Activated CD4-positive, alpha-beta T cell treated with anti-CD3 and anti-CD28 coated beads for 1 hour (primary cell): ENCODE measurements at places on chromosomes 5 and 9.

GRCh38 chr5:168327019-168327421 lies 35.6 kb downstream of the WWC1 start:
- DNase-seq: no peak

DNA sequence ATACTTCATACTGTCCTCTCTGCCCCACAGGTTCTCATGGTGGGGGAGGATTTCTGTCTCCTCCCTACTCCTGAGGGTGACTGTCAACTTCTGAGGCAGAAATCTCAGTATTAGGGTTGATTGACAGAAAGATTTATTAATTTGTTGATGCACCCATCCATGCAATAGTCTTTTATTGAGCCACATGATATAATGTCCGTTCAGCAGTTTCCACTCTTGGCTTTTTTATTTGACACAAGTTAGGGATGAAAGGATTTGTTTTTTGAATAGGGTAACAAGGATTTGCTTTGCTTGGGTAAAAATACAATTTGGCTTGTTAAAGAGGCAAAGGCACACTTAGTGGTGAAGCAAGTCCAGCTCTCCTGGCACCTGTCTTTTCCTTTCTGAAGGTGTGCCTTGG lies 125.0 kb downstream of the ADAMTSL1 start:
- DNase-seq: no peak

DNA sequence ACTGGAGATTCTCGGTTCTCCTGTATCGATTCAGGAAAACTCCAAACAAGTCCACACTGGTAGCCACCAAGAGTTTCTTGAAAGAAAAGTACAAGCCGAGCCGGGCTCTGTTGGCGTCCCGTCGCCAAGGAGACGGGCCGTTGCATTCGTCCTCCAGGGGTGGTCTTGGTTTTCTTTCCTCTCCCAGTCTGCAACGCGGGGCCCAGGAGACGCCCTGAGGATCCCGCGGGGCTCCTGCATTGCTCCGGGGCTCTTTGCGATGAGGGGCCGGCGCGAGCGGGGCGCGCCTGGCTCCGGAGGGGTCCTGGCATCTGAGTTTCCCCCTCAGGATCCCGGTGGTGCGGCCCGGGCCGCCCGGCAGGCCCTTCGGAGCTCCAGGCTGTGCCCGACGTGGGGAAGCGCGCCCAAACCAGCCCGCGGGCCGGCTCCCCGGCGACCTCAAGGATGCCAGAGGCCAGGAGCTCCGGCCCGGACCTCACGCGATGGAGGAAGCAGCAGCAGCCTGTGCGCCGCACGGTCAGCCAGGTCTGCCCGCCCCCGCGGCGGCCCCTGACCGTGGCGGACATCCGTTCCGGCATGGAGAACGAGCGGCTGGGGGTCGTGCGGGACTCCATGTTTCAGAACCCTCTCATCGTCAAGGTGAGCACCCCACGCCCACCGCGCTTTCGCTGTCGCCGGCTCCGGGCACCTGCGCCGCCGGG lies at the start of gene CFAP77:
CFAP77 (plus strand) TSS at position 384 of the 701 bp plus-strand sequence; CDS start at position 445, 61 bp downstream.
- peak; percentile 17 for DNase-seq

GRCh38 chr5:31967461-31967860 lies 206.7 kb downstream of the GOLPH3 start:
- DNase-seq: no peak

DNA sequence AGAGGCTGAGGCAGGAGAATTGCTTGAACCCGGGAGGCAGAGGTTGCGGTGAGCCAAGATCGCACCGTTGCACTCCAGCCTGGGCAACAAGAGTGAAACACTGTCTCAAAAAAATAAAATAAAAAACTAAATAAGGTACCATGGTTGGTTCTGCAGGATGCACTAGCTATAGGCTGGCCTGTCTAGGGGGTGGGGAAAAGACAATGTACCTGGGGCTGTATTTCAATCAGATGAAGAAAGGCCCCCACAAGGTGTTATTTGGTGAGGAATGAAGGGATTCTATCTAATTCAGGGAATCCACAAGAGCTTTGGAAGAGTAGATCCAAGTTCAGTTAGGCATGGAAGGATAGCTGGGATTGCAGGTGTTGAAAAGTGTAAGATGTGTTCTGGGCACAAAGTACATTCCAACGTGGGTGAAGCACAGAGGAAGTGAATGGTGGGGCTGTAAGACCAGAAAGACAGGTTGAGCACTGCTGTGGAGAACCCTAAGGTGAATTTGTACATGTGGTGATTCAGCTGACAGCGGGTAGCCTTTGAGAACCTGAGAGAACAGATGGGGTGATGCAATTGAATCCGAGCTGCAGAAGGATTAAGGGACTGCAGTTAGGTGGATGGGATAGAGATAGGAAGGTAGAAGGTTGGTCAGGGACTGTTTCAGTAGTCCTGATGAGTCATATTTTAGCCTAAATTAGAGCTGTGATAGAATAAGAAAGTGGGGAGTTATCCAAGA lies 71.8 kb downstream of the CAST start:
- DNase-seq: no peak

DNA sequence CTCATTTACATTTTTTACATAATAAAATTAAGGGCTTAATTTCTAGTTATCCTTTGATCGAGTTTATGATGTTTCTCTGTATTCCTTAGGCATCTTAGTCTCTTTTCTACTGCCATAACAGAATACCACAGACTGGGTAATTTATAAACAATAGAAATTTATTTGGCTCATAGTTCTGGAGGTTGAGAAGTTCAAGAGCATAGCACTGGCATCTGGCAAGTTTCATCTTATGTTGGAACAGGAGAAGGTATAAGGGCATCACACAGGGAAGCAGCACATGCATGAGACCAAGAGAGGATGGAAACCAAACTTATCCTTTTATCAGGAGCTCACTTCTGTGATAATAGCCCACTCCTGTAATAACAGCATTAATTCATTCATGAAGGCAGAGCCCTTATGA lies 284.9 kb upstream of the COX7C start:
- no peak for DNase-seq

GRCh38 chr5:125446986-125447385 lies 700.5 kb upstream of the ZNF608 start:
- no peak for DNase-seq

DNA sequence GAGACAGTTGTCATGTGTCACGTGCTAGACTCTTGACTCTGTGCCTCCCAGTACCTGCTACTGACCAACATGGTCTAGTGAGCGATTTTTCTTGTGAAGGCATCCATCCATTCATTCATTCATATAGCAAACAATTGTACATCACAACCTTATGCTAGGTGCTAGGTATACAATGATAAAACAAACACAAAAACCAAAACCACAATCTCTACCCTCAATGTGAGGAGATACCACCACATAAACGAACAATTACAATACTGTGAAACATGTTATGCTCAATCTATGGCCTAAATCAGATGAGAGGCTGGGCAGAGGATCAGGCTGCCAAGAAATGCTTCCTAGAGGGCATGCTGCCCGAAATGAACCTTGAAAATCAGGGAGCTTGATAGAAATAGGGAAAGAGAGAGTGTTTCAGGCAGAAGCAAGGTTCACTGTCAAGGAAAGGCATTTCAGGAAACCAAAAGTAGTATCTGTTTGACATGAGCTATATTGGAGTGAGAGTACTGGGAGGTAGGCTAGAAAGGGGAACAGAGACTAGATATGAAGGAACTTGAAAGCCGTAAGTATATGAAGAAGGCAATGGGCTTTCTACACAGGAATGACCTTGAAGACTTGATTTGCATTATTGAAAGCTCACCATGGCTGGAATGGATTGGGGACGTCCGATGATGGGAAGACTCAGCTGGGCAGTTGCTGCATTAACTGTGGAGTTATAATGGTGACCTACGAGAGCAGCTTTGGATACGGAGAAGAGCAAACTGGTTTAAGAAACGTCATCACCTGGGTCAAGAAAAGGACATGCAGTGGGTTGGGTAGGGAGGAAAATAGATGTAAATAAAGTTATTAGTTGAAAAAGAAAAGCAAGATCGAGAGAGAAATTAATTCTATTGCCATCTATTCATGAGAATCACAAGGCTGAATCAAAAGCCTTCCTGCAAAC lies 90.1 kb downstream of the THBS4 start:
- no peak for DNase-seq

DNA sequence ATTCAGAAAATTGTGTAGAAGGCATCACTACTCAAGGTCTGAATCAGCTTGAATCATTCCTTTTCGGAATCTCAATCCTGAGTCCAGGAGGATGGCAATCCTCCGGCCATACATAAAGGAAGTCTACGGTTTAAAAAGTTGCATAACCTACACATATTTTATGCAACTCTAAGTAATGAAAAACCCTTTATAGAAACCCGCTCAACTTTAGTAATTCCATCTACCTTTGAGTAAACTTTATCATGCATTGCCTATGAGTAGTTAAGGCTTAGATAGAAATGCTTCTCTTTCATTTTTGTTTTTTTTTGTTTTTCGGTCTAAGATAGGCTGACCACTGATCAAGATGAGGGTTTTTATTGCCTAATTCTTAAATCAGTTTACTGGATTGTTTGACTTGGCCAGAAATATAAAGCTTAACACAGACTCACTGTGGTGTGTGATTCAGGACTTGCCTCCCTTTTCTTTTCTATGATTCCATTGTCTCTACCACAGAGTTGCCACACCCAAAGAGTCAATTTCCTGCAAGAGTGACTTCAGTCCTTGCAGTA lies 85.0 kb downstream of the LURAP1L start:
- DNase-seq: no peak

- no peak for DNase-seq
Observed at GRCh38 chr5:132259069-132259851, 1.8 kb downstream of the PDLIM4 start.

DNA sequence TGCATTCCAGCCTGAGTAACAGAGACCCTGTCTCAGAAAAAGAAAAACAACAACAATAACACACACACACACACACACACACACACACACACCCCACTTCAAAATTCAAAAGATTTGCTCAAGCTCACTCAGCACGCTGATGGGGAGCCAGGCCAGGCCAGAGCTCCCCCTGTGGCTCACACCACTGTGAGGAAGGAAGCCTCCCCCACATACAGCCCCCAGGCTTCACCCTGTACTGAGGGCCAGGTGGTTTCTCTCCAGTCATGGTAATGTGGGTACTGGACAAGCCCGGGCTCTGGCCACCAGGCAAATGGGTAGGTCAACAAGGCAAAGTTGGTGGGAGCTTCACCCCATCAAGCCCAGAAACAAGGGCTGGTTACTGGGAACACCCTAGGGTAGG lies 19.0 kb downstream of the ATOX1 start:
- DNase-seq: no peak

DNA sequence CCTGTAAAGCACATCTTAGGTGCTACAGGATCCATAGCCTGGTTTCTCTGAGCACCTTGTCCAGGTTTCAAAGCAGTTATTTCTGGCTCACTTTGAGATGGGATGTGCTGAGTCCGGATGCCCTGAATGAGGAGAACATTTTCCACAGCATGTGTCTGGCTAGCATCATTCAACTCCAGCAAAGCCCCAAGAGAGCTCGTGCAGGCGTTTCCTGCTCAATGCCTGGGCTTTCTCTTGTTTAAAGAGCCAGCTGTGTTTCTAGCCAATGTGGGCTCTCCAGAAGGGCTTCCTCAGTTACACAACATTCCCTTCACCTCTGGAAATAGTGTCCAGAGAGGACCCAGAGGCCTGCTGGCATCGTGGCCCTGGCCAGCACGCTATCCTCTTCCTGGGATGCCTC lies 411.7 kb downstream of the DMAC1 start:
- DNase-seq: no peak

- DNase-seq: no peak
Observed at GRCh38 chr9:127545196-127546124, 66.6 kb upstream of the STXBP1 start.

- no peak for DNase-seq
Observed at GRCh38 chr9:95090871-95091577, 226.5 kb downstream of the FANCC start.

DNA sequence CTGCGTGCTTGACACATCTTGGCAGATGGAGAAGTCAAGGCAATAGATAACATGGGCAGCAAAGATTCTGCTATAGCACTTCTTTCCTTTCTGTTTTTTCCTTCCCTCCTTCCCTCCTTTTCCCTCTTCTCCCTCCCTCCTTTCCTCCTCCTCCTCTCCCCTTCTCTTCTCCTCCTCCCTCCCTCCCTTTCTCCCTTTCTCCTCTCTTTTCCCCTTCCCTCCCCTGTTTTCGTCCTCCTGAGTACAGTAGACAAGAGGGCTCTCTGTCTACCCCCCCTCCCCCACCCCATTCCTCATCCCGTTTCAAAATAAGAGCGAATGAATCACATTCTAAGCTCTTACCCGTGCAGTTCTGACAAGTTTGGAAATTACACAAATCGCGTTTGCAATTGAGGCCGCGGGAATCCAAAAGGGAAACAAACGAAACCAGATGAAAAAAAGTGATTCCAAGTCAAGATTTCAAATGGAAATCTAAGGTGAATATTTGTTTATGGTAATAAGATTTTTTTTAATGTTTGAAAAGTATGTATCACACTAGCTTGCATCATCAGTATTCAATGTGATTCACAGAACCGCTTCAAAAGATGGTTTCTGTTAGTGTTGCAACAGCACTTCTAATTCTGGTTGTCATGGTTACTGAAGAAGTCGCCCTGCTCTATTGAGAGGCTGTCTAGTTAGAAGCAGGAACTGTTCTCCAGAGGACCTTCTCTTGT lies 1.3 kb downstream of the NIM1K start:
- no peak for DNase-seq

DNA sequence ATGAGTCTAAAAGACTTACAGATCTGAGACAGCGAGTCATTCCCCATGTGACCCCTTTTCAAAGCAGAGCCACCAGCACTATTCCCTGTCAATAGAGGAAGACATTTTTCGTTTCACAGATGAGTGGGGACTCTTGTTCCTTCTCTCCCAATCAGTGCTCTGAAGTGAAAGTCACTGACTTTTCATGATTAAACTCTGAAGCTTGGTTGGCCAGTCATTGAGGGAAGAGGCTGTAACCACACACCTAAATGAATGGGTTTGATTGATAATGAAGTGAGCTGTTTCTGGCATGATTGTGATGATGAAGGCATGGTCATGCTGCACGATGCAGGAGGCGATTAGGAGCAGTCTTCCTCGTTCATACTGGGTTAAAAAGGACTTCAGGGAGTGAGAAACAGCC lies 171.9 kb downstream of the ZNF462 start:
- DNase-seq: no peak

DNA sequence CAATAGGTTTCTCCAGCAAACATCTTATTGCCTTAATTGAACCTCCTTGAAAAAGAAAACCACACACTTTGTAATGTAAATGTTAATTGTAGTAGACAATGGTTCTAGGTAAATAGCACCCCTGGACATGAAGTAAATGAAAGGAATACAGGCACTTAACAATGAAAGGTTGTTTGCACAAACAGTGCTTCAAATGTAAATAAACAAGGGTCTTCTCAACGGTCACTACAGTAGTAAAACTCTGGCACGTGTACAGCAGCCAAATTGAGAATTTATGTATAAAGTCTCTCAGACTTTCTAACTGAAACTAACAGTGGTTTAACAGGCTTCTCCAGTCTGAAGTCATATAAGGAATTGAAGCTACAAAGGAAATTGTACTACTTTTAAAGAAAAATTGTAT lies 218.3 kb downstream of the MEF2C start:
- no peak for DNase-seq

- no peak for DNase-seq
Observed at GRCh38 chr9:113969343-113969742, 93.2 kb downstream of the ZNF618 start.

- no peak for DNase-seq
Observed at GRCh38 chr9:123378956-123379660, 23.1 kb downstream of the CRB2 start.
